Osteoblast (primary cell): ENCODE measurements at places on chromosomes 4 and X. TPM values are rescaled to one million over a fixed set of nuclear protein-coding genes. Genes with fewer than 3 reads are reported as not detected.

- peaks cover 11% of the 10 kb centered on the region for H3K4me1 ChIP-seq
- H3K36me3 ChIP-seq, result peaks cover 55% of the 10 kb centered on the region
- no peak for DNase-seq
- H3K27me3 ChIP-seq, result no peaks in the 10 kb centered on the region
- no peak overlapping the region for H3K27ac ChIP-seq
These were observed 58.7 kb downstream of the CCKAR start for GRCh38 chr4:26431461-26432180.

- peaks cover 16% of the 10 kb centered on the region for H3K4me1 ChIP-seq
- no peak for DNase-seq
- no peak overlapping the region for H3K4me3 ChIP-seq
- H3K36me3 ChIP-seq, result no peaks in the 10 kb centered on the region
These were observed 95.7 kb upstream of the ATXN3L start for GRCh38 chrX:13415509-13415908.

ANOS1 gene
- total RNA-seq, result 1.1 and 1.5 TPM in 2 replicates

MAGEC1 gene
- total RNA-seq, result not detected in 2 replicates

DNA sequence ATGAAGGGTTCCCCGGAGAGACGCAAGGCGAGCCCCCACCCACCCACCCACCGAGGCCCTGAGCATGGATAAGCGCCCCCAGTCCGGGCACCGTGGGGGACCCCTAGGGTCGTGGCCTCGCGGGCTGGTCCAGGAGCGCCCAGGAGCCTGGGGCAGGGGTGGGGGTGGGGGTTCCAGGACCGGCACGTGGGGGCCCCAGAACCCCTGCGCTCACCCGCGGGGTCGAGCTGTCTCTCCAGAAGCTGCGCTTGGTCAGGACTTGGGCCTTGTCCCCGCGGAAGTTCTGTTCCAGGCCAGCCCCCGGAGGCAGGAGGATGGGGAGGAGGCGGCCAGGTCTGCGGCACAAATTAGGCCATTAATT is 11.2 kb upstream of the SHOX start:
- no peak overlapping the region for H3K27ac ChIP-seq
- no peaks in the 10 kb centered on the region for H3K36me3 ChIP-seq
- no peaks in the 10 kb centered on the region for H3K4me1 ChIP-seq
- H3K27me3 ChIP-seq, result no peaks in the 10 kb centered on the region

GAGE12J gene
- total RNA-seq, result not detected in 2 replicates

DKK2 gene
- total RNA-seq, result under 0.01 TPM in 1 of 2 replicates, not detected in the other

DNA sequence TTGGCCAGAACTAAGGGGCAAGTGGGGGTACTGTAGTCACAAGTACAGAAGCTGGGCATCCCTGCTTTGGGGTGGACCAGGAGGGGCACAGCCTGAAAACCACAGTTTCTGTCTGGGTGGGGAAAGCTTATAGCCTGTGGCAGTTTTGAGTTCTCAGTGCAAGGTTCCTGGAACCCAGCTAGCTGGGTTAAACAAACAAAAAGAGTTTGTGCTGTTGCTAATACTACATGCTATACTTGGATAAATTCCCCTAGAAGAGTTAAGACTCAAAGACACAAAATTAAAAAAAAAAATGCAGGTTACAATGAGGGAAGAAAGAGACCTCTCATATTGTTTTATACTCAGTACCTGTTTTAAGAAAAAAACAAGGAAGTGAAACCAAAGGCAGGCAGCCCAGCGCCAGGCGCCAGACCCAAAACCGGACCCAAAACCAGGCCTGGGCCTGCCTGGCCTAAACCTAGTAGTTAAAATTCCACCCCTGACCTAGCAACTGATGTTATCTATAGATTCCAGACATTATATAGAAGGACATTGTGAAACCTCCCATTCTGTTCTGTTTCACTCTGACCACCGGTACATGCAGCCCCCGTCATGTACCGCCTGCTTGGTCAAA is 50.8 kb downstream of the SLC2A9 start:
- no peaks in the 10 kb centered on the region for H3K4me1 ChIP-seq
- no peaks in the 10 kb centered on the region for H3K27me3 ChIP-seq
- H3K36me3 ChIP-seq, result no peaks in the 10 kb centered on the region
- no peak overlapping the region for H3K4me3 ChIP-seq

DNA sequence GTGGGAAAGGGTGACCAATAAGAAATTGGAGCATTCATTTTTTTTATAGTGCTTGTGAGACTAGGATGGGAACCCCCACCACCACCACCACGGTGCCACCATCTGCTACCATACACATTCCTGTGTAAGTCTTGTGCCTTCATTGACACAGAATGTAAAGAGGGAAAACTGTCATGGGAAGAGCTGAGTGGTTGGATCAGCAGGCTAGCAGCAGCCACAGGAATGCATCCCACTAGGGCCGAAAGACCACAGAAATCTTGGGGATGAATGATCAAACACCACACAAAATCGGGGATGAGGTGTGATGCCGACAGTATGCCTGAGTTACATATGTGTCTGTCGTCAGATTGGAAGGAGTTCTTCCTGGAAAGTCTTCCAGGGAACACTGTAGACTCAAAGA is 69.2 kb downstream of the SRPX start:
- peaks cover 7% of the 10 kb centered on the region for H3K4me1 ChIP-seq
- no peak for DNase-seq
- no peak overlapping the region for H3K4me3 ChIP-seq
- no peak overlapping the region for H3K27ac ChIP-seq
- no peaks in the 10 kb centered on the region for H3K27me3 ChIP-seq
- H3K36me3 ChIP-seq, result peaks cover 2% of the 10 kb centered on the region

DNA sequence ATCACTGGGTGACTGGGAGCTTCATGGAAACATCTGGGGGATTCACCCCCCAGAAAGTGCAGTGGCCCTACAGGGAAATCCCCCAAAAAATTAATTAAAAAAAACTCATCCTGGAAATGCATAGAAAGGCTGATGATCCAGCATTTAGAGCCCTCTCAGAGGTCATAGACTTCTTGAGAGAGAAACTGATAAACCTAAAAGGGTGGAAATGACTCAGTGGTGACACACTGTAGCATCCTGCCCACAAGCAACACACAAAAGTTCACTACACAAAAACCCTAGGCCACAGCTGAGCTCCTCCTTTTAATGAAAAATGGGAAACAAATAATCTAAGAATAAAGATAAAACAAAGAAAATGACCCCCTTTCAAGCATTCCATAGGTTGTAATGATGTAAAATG is 911.5 kb downstream of the GLUD2 start:
- H3K27me3 ChIP-seq, result no peaks in the 10 kb centered on the region
- H3K36me3 ChIP-seq, result no peaks in the 10 kb centered on the region
- no peaks in the 10 kb centered on the region for H3K4me1 ChIP-seq
- no peak overlapping the region for H3K4me3 ChIP-seq
- no peak for DNase-seq
- H3K27ac ChIP-seq, result no peak overlapping the region

DNA sequence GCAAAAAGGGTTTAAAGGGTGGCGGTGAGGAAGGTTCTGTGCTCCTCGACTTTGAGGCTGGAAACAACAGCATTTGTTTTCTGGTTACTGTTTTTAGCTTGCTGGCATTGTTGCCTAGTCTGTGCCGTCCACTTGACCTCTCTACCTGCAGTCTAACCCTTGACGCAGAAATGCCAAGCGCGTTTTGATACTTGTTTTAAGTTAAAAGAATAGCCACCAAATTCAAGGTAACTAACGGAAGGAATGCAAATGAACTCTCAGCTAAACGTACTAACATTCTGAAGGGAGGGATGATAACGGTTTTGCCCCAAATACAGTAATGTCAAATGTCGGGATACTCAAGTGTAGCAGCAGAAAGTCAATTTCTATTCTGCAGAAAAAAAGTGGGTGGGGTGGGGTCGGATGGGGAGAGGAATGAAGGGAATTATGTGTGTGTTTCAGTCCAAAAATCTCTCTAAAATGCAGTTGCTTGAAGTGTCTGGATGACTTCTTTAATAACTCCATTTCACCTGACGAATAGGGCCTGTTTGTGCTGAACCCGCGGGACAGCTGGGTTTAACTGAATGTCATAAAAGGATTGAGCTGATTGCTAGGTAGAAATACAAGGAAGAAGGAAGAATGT is 3.4 kb upstream of the NKX6-1 start:
- H3K4me3 ChIP-seq, result no peak overlapping the region
- H3K27me3 ChIP-seq, result peaks cover 86% of the 10 kb centered on the region
- DNase-seq, result no peak
- H3K4me1 ChIP-seq, result peaks cover 6% of the 10 kb centered on the region

DNA sequence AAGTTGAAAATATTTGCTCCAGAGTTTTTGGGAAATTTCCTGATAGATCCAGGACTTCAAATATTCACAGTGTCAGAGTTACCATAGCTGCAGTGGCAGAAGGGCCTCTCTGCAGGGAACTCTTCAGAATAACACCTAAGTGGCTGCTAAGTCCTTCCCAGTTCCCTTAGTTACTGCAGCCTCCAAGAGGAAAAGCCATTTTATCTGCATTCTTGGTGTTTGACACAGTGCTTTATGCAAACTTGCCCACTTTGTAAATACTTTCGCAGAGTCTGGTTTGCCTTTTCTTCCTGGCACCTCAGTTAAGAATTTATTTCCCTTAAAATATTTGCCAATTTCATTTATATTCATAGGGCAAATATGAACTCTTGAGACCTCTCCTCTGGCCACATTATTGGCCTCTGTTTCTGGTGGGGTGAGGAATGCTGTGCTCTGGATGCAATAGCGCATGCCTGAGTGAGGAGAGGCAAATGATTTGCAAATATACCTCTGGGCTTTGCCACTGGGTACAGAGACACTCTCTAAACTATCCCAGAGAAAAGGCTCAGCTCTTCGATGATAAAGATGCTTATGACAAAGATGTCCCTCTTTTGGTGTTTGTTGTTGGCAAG is 566.3 kb upstream of the NR3C2 start:
- H3K27ac ChIP-seq, result no peak overlapping the region
- no peak overlapping the region for H3K4me3 ChIP-seq
- DNase-seq, result no peak
- H3K4me1 ChIP-seq, result no peaks in the 10 kb centered on the region
- H3K36me3 ChIP-seq, result no peaks in the 10 kb centered on the region

PSMD10 gene
- 54.8 and 60.8 TPM in 2 replicates for total RNA-seq

SMIM43 gene
- 0.72 and 1.8 TPM in 2 replicates for total RNA-seq

TLL1 gene
- 0.29 and 0.36 TPM in 2 replicates for total RNA-seq
